Daoy (cell line): ENCODE measurements at places on chromosomes 4 and X. TPM values are rescaled to one million over a fixed set of nuclear protein-coding genes. Genes with fewer than 3 reads are reported as not detected.

GRCh38 chrX:114051667-114052315, 532.1 kb upstream of the HTR2C start:
- DNase-seq: no peak

DNA sequence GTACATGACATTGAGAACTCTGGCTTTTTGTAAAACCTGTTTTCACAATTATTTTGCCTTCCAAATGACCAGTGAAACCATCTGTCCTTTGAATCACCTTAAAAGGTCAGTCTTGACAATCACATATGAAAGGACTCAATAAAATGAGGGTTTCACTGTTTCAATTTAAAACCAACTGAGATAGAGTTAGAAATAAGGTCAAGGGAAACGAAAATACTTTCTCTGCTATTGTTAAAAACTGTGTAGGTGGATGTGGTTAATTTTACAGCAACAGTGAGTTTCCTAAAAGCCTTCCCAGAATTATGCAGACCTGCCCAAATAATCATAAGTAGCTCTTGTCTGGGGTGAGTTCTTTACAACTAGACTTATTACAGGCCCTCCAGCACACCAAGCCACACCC, 839.9 kb downstream of the RAB28 start:
- no peak for DNase-seq

DNA sequence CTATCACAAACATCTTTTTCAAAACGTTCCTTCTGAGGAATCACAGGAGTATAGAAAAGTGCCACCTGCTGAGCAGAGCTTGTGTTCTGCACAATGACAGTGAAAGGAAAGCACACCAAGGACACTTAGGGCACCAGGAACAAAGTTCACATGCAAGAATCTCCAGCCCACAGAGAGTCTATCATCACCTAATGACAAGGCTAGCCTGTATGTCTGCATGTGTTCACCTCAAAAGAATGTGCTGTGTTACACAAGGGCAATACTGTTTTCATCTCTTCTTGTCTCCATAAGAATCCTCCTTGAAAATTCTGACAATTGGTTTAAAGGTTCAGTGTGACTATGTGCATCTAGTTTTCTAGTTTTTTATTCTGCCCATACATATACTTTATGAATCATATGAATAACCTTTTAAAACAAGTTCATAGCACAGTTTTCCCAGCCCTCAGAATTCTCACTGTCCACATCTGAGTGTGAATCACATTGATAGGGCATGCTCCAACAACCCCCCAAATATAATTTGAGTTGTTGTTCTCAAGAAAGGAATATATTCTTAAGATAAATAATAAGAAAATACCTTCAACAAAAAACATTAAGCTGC, 118.0 kb downstream of the PWWP3B start:
- peak; percentile 13 for DNase-seq

DNA sequence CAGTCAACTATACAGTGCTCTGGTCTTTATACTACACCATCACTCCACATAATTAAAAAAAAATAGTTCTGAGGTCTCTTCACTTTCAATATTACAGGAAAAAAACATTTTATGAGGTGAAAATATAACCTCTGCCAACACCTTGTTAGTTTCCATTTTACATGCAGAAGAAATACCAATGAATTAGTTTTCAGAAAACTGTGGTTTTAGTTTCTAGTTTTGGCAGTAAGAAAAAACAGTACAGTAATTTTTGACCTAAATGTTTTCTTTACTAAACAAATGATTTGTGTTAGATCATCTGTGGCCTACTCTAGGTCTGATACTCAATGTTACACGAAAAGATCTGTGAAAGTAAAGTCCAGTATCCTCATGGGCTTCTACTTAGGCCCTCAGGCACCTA, 10.0 kb downstream of the SULT1E1 start:
- no peak for DNase-seq

DNA sequence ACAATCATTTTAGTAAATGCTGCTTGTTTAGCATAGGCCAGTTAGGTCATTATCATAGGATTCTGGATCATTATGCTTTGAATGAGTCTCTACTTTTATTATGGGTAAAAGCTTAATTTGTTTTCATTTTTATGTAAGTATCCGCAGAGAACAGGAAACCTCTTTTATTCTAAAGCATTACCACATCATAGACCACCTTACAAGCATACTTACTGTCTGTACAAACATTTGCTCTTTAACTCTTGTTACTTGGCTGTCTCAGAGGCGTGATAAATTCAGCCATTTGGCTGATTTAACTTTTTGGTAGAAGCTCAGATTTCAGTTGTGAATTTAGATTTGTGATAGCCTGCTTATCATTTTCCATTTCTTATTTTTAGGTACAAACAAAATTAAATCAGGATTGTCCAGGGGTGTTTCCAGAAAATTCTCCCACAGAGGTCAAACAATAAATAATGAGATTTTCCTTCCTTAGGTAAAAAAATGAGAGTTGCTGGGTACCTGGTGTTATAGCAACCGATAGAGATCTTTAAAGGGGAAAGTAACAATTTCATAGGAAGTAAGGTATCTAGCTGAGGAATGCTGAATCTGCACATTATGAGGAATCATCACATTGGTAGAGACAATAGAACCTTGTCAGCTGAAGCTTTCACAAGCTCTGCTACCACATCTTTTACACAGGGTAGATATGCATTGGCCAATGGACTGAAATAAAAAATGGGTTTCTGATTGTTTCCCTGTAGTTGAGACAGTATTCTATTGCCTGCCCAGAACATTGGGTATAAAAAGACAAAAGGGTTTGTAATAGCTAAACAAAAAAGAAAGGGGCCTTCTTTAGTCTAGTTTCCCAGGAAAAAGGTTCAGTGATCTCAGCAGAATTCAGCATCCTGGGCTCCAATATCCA, 62.5 kb downstream of the NDNF start:
- no peak for DNase-seq

- no peak for DNase-seq
These were observed 42.6 kb upstream of the PPP2R3B start for GRCh38 chrX:429266-429825.

DNA sequence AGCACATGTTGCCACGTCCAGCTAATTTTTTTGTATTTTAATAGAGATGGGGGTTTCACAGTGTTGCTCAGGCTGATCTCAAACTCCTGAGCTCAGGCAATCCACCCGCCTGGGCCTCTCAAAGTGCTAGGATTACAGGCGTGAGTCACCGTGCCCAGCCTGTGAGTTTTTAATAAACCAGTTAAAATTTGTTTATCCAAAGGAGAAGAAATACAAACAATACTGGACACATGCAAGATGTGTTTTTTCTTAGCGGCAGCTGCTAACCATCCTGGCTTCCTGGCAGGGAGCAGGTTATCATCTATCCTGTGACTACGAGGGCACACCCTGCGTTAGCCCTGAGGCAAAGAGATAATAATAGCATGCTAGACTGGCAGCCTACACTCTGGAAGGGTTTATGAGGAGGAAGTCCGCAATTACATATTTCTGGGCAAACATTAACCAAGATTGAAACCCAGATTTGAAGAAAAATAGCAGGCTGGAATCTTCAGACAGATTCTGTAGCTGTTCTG, 191.4 kb downstream of the SPRY1 start:
- DNase-seq: peak; percentile 79

DNA sequence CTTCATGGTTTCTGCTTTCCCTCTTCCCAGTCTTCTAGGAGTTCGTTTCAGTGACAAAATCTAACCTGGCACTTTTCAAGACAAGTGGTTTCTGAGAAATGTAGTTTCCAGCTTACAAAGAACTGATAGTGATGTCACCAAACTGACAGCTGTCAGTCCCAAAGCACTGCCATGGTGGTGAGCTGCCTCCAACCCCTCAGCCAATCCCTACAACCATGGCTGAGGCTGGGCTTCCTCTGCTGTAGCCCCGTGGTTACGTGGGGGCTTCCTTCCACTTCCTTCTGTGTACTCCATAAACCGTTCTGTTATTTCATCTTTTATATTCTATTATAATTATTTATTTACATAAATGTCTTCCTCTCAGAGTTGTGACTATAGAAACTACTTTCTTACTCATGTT, 198.6 kb upstream of the AGA start:
- DNase-seq: no peak

DNA sequence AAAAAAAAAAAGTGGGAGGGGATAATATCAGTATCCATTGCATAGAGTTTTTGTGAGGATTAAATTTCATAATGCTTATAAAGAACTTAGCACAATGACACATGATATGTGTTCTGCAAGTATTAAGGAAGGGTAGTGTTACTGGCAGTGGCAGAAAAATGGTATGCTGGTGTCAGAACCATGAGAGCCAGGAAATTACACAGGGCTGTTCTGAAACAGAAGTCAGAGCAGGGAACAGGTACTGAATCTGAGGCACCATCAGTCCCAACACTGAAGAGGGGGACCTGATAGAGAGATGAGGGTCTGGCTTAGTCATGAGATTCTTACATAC, 601.1 kb upstream of the GRIA3 start:
- DNase-seq: no peak

GRCh38 chr4:39274503-39274902, 91.7 kb downstream of the RFC1 start:
- no peak for DNase-seq

DNA sequence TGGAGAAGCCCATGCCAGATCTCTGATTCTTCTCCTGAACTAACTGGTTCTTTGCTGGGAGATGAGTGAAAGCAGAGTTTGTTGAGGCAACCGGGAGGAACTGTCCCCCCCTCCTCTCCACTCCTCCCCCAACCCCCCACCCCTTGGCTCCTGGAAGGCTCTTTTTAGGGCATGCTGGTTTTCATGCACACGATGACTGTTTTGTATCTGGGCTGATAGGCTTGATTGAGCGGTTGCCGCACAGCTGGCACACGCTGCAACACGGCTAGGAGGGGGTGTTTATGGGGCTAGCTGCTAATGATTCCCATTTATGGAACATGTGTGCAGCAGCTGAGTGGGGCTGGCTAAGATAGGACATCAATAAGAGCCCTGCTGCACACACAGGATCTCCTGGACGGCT, 137.2 kb downstream of the SMIM20 start:
- DNase-seq: no peak

- DNase-seq: no peak
These were observed 201.1 kb downstream of the ARHGAP24 start for GRCh38 chr4:85676050-85676425.

DNA sequence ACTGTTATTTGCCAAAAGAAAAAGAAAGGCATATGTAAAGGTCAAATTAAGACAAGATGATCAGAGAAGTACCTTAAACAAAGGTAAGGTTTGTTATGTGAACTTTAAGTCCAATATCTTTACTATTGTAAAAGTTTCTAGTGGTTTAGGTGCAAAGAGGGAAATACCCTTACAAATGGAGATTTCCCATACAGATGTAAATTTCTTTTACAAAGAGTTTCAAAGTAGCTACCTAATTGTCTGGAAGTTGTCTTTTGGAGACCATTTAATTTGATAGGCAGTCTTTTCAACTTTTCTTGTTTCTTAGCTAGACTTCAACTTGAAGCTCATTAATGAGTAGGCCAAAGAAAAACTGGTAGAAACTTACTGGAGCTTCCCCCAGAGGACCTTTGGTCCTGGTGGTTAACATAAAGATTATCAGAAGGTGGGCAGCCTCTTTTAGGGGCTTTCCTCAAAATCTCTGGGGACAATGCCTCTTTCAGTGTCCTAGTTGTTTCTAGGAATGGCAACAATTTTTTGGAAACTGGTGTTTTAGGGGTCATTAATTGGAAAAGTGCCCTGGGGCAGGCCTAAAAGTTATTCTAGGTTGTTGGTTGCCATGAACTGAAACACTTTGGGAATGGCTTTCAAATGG, 297.3 kb downstream of the GUCY2F start:
- DNase-seq: no peak

- DNase-seq: no peak
These were observed 22.9 kb downstream of the ZFYVE28 start for GRCh38 chr4:2395584-2395983.

DNA sequence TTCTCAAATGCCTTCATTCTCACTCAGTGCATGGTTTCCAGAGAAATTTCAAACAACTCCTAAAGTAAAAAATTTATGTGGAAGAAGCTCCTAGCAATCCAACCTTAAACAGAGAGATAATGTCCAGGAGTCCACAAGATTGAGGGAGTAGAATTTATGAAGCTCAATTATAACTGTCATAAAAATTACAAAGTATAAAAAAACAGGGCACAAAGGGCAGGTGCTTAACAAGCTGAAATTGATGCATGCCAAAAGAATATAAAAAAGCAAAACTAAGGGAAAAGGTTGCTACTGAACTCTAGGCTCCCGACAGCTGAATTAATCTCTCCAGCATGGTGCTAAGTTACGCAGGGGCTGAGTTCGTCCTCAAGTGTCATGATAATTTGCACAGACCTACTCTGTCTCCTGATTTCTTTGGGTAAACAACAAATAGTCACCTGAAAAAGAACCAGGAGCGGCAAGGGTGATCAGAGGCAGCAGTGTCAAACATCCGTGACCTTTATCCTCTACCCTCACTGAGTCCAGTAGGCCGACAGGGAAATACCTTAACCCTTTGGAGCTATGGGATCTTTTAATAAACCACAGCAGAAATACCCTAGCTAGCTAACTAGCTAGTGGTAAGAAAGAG, 47.2 kb upstream of the RELL1 start:
- no peak for DNase-seq

DNA sequence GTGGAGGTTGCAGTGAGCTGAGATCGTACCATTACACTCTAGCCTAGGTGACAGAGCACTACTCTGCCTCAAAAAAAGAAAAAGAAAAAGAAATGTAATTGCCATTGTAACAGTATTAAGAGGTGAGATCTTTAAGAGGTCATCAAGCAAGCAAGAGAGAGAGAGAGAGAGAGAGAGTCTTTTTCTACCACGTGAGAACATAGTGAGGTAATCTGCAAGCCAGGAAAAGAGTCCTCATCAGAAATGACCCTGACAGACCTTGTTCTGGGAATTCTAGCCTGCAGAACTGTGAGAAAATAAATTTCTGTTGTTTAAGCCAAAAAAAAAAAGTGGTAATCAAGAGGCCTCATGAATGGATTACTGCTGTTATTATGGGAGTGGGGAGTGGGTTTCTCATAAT, 14.9 kb downstream of the GPKOW start:
- no peak for DNase-seq

DNA sequence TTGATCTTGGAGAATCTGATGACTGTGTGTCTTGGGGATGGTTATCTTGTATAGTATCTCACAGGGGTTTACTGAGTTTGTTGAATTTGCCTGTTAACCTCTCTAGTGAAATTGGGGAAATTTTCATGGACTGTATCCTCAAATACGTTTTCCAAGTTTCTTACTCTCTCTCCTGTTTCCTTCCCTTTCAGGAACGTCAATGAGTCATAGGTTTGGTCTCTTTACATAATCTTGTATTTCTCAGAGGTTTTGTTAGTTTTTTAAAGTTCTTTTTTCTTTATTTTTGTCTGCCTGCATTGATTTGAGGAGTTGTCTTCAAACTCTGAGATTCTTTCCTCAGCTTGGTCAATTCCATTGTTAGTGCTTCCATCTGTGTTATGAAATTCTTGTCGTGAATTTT, 227.7 kb upstream of the GPRIN3 start:
- DNase-seq: no peak

The ADH7 gene
- not detected in 2 replicates for total RNA-seq

The SOWAHD gene
- total RNA-seq: 0.17 TPM in 1 of 2 replicates, not detected in the other

The SPCS3 gene
- 54.6 and 73.1 TPM in 2 replicates for total RNA-seq

The AVPR2 gene
- total RNA-seq: 1.1 TPM in 1 of 2 replicates, not detected in the other

The REELD1 gene
- not detected in 2 replicates for total RNA-seq

The MND1 gene
- total RNA-seq: 20.3 and 23.7 TPM in 2 replicates

The SLC9A6 gene
- total RNA-seq: 13.6 and 13.7 TPM in 2 replicates

The KLF8 gene
- 0.51 and 0.63 TPM in 2 replicates for total RNA-seq
